ENCODE measurements at places on chromosomes 11 and 22. TPM values are rescaled to one million over a fixed set of nuclear protein-coding genes. Genes with fewer than 3 reads are reported as not detected.

EEF1G gene
- 1,142 TPM for total RNA-seq

GLB1L2 gene
- 0.39 TPM for total RNA-seq

PHOX2A gene
- not detected for total RNA-seq

SLN gene
- total RNA-seq: not detected

RASL10A gene
- 2.3 TPM for total RNA-seq

MMP8 gene
- total RNA-seq: not detected

CCDC179 gene
- total RNA-seq: not detected

APOC3 gene
- not detected for total RNA-seq

SAA4 gene
- not detected for total RNA-seq

GLYATL1 gene
- total RNA-seq: not detected

DBX1 gene
- total RNA-seq: not detected

LRRC32 gene
- 20.9 TPM for total RNA-seq

OR5A1 gene
- not detected for total RNA-seq

DSCAML1 gene
- not detected for total RNA-seq

MRGPRX4 gene
- 0.51 TPM for total RNA-seq

ASPHD2 gene
- total RNA-seq: 2.0 TPM

WT1 gene
- not detected for total RNA-seq

OR51T1 gene
- not detected for total RNA-seq

CELSR1 gene
- total RNA-seq: 18.6 TPM

SCT gene
- not detected for total RNA-seq

F2 gene
- total RNA-seq: not detected

ENTHD1 gene
- not detected for total RNA-seq

MPZL3 gene
- total RNA-seq: 3.7 TPM

ESAM gene
- 20.1 TPM for total RNA-seq

PLEKHB1 gene
- total RNA-seq: 0.26 TPM
